Large intestine (tissue), 12 donors: ENCODE measurements at places on chromosomes 1 and 21. TPM values are rescaled to one million over a fixed set of nuclear protein-coding genes. Genes with fewer than 3 reads are reported as not detected.

The IL19 gene
- polyA plus RNA-seq = not detected

The HJV gene
- polyA plus RNA-seq = 0.46 TPM

The RHCE gene
- polyA plus RNA-seq = 0.60 TPM

GRCh38 chr1:162674034-162674608, 41.9 kb downstream of the DDR2 start:
- DNase-seq = no peak
- H3K27me3 ChIP-seq = no peaks in the 10 kb centered on the region
- no peaks in the 10 kb centered on the region for H3K36me3 ChIP-seq

- no peaks in the 10 kb centered on the region for H3K4me1 ChIP-seq
- H3K4me3 ChIP-seq = no peak overlapping the region
- DNase-seq = no peak
- no peaks in the 10 kb centered on the region for H3K36me3 ChIP-seq
- no peak overlapping the region for H3K27ac ChIP-seq
Observed at GRCh38 chr1:245583575-245584330, 429.0 kb downstream of the KIF26B start.

GRCh38 chr1:73343947-73344346, 854.0 kb downstream of the LRRIQ3 start:
- no peaks in the 10 kb centered on the region for H3K36me3 ChIP-seq
- no peak overlapping the region for H3K4me3 ChIP-seq
- H3K27ac ChIP-seq = no peak overlapping the region
- no peaks in the 10 kb centered on the region for H3K27me3 ChIP-seq

GRCh38 chr21:34336245-34336644, 27.6 kb upstream of the KCNE2 start:
- H3K4me3 ChIP-seq = no peak overlapping the region
- no peaks in the 10 kb centered on the region for H3K27me3 ChIP-seq
- H3K36me3 ChIP-seq = no peaks in the 10 kb centered on the region
- H3K4me1 ChIP-seq = peaks cover 11% of the 10 kb centered on the region
- H3K27ac ChIP-seq = peak overlapping the region; percentile 41
- no peak for DNase-seq

DNA sequence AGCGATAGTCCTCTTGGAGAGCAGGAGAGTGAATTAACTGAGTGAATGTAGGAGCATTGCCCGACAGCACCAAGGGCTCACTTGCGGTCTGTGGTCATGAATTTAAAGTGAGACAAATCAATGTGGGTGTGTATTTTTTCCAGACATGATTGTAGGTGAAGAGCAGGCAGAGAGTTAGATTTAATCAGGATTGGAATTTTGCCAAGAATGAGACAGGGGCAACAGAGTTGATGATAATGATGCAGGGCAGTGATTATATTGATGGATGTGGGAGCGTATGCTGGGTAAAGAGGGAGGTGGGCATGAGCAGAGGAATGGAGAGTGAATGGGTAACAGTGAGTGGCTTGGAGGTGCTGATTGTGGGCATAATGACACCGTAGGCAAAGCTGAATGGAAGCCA, 20.0 kb upstream of the SYT6 start:
- no peak for DNase-seq
- H3K4me3 ChIP-seq = no peak overlapping the region
- H3K36me3 ChIP-seq = no peaks in the 10 kb centered on the region
- H3K27ac ChIP-seq = no peak overlapping the region
- no peaks in the 10 kb centered on the region for H3K27me3 ChIP-seq

DNA sequence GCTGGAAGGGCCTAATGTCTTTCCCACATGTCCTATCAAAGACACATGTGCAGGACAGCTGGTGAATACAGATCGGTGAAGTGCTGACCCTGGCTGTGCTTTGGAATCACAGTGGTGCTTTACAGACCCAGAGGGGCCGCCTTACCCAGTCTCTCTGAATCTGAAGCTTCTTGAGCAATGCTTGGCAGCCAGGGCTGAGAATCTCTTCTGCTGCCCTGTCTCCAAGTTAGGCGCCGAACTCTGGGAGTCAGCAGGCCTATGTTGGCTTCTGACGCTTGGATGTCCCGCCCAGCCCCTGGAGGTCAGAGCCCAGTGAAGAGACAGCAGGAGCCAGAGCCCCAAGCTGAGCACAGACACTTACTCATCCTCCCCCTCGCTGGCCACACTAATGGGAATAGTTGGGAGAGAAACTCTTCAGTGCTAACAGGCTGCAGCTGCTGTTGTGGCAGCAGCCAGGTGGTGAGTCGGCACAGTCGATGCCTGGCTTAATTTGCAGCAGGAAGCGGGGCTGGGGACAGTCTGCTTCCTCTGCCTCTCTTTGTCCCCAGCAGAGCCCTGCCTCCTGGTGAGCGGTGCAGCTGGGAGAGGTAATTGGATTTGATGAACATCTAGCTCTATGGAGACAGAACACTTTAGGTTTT, 68.1 kb downstream of the URB2 start:
- DNase-seq = peak; percentile 28
- H3K36me3 ChIP-seq = no peaks in the 10 kb centered on the region
- no peaks in the 10 kb centered on the region for H3K4me1 ChIP-seq
- no peak overlapping the region for H3K27ac ChIP-seq
- no peaks in the 10 kb centered on the region for H3K27me3 ChIP-seq

GRCh38 chr1:223008808-223009207, 134.2 kb downstream of the TLR5 start:
- H3K36me3 ChIP-seq = peaks cover 21% of the 10 kb centered on the region
- H3K4me3 ChIP-seq = no peak overlapping the region
- H3K27me3 ChIP-seq = no peaks in the 10 kb centered on the region

DNA sequence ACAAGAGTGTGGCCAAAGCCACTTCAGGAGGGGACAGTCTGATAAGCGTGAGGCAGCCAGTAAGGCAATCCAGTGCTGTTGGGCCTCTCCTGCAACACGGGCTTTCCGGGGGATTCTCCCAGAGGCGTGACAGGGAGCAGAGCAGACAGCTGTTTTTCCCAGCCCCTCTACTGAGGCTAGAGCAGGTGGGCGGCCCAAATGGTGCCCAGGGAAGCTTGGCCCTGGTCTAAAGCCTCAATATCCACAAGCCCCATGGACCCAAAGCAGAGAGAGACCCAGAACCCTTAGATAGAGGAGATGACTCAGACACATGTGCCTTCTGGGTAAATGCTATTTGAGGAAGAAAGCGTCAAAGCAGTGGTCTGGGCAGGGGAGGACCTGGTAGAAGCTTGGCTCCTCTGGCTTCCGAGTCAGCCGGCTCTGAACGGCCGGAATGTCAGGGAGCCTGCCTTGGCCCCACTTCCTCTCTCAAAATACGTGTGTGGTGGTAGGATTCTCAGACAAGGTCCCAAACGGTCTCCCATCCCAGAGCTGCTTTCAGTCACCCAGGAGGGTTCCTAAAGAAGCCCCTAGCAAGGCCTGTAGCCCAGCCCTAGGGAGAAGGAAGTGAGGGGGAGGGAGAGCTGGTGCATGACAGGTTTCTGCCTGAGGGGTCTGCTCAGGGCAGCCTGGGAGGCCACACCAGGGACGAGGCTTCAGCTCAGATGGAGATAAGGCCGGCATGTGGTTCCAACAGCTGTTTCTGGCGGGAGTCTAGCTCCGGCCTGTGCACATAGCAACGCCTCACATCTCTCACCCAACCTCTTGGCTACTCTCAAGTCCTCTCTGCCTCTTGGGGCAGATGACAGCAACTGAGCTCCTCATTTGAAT, 28.8 kb downstream of the PIK3C2B start:
- DNase-seq = no peak
- H3K36me3 ChIP-seq = peaks cover 80% of the 10 kb centered on the region
- H3K27me3 ChIP-seq = no peaks in the 10 kb centered on the region
- H3K27ac ChIP-seq = no peak overlapping the region
- H3K4me3 ChIP-seq = no peak overlapping the region
